ENCODE measurements at places on chromosomes 5 and 9.

DNA sequence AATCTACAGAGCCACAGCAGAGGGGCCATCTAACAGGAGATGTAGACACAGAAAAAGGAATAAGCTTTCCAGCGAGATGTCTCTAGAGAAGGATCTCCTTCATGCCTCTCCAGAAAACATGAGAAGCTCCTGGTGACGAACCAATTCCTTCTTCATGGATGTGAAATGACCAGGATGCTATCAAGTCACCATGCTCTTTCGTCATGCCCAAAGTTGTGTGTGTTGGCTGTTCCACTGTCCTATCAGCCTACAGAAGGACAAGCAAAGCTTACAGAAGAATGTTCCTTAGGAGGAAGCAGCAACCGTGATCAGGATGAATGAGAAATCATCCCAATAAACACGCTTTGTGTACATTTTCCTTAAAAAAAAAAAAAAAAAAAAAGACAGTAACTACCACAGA, 54.4 kb downstream of the ALDH7A1 start:
- no peak for DNase-seq

GRCh38 chr5:131377785-131378325, 114.0 kb downstream of the CDC42SE2 start:
- no peak for DNase-seq

- DNase-seq, result no peak
These were observed 357 bp downstream of the PTGDS start for GRCh38 chr9:136977649-136978072.

- DNase-seq, result no peak
These were observed 539.6 kb upstream of the CLINT1 start for GRCh38 chr5:158398360-158399201.

GRCh38 chr5:53425687-53426511, 54.5 kb upstream of the FST start:
- peak; percentile 2 for DNase-seq

DNA sequence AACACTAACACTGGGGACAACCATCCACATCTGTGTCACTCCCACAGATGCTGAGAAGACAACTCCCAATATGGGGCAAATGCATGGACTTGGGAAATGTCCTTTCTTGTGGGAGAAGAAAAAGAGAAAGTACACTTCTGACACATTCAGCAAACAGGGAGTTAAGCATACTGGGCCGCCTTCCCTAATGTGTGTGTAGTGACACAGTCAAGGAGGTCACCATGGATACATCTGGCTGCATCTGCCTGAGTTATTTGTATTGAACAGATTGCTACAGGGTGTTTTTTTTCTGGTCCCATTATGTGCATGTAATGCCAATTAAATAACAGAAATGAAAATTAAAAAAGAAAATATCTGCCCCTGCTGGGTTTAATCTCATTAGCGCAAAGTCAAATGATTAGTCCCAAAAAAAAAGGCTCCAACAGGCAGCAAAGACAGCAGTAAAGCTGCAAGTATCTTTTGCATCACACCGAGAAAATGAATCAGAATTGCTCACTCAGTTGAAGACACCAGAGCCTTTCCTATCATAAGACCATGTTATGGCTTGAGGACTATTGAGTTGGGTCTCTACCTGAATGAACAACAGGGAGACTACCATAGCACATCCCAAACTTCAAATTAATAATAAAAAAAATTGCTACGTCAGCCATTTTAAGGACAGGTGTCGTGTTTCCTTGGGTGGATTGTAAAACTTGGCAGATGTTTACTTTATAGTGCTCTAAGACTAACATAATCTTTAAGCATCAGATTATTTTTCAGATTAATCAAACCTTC, 395.9 kb downstream of the DTWD2 start:
- DNase-seq, result no peak

GRCh38 chr5:66993448-66993847, 203.2 kb downstream of the CD180 start:
- DNase-seq, result no peak

- DNase-seq, result peak; percentile 68
These were observed 43.9 kb upstream of the GLIPR2 start for GRCh38 chr9:36092509-36093215.

DNA sequence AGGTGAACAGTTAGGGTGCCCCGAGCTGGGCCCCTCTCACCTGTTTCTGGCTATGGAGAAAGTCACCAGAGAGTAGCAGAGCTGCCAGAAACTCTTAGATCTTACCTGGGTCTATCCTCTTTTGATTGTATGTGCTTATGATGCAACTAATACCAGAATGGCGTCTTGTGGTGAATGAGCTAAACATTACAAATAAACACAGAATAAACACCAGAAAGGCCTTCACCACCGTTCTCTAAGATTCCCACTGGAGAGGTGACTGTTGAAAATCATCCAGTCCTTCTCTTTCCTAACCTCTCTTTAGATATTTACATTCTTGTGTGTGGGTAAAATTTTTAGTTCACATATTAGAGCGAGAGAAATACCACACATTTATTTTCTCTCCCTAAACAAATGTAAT, 241.7 kb upstream of the GAS1 start:
- DNase-seq, result no peak

- DNase-seq, result no peak
These were observed 30.9 kb upstream of the WWC1 start for GRCh38 chr5:168260353-168261226.

- no peak for DNase-seq
These were observed 221.0 kb upstream of the KLF4 start for GRCh38 chr9:107710546-107710945.

GRCh38 chr5:105392122-105392709, 1829.6 kb upstream of the NUDT12 start:
- no peak for DNase-seq

GRCh38 chr5:143036146-143036927, 266.2 kb downstream of the ARHGAP26 start:
- no peak for DNase-seq

DNA sequence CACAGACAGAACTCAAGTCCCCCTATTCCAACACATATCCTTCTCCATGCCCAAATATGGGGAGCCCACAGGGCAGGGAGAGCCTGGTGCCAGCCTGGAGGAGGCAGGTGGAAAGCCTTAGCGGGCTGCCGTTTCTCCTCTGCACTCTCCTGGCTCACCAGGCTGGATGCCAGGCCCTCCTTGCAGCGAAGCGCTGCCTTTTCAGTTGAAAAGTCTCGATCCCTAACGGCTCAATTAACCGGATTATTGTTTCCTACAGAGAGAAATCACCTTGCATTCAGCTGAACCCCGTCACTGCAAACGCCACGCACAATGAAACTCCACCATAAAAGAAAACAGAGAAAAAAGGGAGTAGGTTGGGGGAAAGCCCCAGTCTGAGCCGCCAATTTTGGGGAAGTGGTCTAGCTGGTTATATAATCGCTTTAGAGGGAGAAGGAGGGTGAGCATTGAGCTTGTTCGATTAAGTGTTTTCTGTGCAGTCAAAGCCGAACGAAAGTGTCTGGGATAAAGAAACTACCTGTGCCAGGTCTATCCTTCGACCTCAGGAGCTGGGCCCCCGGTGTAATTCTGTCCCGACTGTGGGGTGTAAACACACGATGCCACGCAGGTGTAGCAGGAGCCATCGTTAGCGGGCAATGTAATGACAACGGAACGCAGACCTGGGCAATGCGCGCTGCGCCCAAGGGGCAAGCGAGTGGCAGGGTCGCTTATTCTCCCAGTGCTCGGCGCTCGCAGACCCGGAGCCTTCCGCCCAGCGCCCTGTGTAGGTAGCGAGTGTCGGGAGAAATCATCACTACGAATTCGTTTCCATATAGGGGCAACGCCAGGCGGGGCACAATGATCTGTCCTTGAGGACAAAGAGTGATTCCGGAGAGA, 3.8 kb downstream of the BARHL1 start:
- DNase-seq, result peak; percentile 2

DNA sequence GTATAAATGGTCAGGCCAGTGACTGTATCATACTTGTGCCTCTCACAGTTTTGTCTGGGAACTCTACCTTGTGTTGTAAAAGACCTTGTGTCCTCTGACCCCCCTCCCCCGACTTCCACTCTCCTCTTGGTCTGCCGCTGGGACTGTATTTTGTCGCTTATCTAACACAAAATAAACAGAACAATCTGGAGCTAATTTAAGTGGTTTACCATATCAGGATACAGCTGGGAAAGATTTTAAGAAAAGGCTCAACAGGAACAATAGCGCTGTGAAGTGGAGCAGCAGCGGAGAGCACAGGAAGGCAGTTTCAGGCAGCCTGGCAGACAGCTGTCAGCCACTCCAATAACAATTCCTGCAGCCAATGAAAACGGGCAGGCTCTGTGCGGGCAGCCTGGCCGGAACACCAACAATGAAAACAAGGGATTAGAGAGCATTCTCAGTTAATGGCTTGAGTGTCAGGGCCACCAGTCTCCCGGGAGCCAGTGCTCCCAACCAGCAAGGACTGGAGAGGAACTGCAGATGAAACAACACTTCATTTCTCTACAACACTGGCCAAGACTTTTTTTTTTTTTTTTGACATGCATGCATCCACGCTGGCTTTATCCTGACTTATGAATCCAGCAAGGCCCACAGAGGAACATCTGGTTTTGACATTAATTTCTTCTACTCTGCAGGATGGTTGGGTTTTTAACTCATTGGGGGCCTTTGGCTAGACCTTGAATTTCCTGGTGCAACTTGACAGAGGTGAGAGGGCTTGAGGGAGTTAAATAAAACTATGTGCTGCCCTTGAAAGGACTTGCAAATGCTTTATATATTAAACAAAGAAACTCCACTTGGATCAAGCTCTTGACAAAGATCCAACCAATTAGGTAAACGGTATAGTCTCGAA, 76.7 kb downstream of the ARSB start:
- DNase-seq, result no peak

DNA sequence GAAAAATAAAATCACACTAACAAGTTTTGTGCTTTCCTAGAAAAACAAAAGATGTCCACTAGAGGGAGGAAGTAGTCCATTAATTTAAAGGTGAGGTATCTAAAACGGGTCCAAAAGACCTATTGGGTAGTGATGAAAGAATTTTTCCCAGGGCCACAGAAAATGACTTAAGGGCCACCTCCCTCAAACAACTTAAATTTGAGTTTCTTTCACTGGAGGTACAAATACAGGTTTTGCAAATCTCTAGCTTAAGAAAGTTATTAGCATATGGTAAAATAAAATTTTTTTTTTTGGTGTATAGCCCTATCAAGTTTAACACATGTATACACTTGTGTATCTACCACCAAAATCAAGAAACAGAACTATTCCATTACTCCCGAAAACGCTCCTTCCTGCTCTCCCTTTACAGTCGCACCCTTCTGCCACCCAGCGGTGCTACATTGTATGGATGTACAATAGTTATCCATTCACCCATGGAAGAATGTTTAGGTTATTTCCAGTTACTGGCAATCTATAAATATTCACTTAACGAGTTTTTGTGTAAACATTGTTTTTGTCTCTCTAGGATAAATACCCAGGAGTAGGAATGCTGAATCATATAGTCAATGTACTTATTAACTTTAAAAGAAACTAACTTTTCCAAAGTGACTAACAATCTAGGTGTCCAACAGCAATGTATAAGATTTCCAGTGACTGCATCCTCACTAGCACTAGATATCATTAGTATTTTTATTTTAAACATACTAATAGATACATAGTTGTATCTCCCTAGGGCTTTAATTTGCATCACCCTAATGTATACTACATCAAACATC, 21.9 kb downstream of the DEPDC1B start:
- DNase-seq, result peak; percentile 33

DNA sequence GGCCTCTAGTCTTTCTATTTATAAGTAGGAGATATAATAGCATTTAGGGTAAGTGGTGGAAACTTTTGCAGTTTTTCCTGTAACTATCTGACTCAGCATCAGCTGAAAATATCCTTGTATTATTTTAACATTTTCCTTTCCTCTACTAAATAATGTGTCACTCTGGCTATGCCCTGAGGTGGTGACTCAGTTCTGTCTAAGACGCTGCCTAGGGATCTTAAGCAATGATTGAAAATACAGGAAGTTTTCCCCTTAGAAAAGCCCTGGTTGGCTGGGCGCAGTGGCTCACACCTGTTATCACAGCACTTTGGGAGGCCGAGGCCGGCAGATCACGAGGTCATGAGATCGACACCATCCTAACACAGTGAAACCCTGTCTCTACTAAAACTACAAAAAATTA, 9.3 kb upstream of the EDIL3 start:
- DNase-seq, result no peak

GRCh38 chr5:51381761-51382474, 1.3 kb upstream of the ISL1 start:
- DNase-seq, result no peak

Measured in CD14-positive monocyte (primary cell).